Fibroblast of the conjunctiva (primary cell): ENCODE measurements at places on chromosomes 2 and 18.

GRCh38 chr2:120547662-120548061 lies 188.0 kb upstream of the GLI2 start:
- DNase-seq: no peak

GRCh38 chr2:36596397-36596796 lies 1.6 kb downstream of the FEZ2 start:
- no peak for DNase-seq

GRCh38 chr2:15155959-15156574 lies 405.1 kb downstream of the NBAS start:
- no peak for DNase-seq

DNA sequence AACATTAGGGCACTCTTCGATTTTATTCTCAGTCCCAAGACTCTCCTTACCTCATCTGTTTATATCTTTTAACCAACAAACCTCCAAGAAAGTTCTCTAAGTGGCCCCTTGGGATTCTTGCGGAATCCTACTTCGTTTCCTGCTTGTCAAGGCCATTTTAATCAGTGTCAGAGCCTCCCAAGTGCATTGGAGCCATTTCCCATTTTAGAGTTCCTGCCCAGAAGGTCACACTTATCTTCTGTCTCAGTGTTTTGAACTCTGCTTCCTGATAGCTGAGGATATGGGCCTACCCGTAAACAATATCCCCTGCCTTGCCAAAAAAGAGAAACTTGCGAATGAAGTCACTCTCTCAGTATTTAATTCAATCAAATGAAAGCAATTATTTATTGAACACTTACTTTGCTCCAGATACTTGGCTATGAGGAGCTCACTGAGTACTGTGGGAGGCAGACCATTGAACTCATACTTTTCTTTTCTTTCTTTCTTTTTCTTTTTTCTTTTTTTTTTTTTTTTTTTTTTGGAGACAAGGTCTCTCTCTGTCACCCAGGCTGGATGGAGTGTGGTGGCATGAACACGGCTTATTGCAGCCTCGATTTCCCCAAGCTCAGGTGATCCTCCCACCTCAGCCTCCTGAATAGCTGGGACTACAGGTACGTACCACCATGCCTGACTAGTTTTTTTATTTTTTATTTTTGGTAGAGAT lies 5.7 kb upstream of the NOSTRIN start:
- no peak for DNase-seq

DNA sequence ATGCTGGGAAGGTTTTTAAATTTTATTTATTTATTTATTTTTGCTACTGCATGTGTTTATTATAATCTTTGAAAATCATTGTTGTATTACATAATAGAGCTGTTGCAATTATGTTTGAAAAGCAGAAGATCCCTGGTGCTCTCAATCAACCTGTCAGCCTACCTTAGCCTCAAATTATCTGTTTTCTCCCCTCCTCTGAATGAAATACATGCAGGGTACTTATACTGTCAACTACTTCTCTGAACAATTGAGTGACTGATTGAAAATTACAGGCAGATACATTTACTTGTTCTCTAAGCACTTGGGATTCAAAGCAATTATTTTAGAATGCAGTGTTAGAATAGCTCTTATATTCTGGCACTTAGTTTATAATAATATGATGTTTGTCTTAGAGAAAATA lies 8.1 kb downstream of the KYNU start:
- DNase-seq: no peak

GRCh38 chr2:98821629-98822135 lies 90.8 kb upstream of the MGAT4A start:
- no peak for DNase-seq

DNA sequence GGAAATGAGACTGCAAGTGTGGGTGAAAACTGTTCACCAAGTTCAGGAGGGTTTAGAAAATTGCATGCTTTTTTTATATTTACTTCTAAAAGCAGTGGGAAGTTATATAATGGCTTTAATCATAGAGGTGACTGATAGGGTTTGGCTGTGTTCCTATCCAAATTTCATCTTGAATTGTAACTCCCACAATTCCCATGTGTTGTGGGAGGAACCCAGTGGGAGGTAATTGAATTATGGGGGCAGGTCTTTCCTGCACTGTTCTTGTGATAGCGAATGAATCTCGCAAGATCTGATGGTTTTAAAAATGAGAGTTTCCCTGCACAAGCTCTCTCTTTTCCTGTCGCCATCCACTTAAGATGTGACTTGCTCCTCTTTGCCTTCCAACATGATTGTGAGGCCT lies 35.7 kb upstream of the NTSR2 start:
- no peak for DNase-seq

DNA sequence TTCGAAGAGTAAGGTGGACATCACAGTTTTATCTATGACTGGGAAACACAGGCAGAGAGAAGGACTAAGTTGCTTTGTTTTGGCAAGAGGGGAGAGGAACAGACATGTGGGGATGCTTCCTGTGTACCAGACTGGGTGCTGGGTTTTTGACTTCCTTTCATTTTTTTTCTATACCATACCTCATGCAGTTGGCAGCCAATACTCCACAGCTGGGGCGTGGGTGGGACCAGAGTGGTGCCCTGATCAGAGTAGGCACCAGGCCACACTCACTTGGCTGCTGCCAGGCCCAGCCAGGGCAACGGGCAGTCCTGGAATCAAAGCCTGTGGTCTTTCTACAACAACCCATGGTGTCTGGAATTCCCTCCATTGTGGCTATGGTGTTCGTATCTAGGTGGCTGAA lies 45.2 kb downstream of the SH3RF3 start:
- no peak for DNase-seq

- DNase-seq: no peak
Observed at GRCh38 chr2:181395851-181396250, 61.3 kb upstream of the ITGA4 start.

GRCh38 chr2:178819147-178819875 lies 12.1 kb upstream of the TTN start:
- no peak for DNase-seq

GRCh38 chr2:33619028-33619427 lies 19.9 kb upstream of the FAM98A start:
- DNase-seq: no peak

GRCh38 chr18:13231151-13231550 lies 12.6 kb downstream of the LDLRAD4 start:
- no peak for DNase-seq

GRCh38 chr2:233386382-233387041 lies 32.2 kb downstream of the DGKD start:
- DNase-seq: peak; percentile 49

DNA sequence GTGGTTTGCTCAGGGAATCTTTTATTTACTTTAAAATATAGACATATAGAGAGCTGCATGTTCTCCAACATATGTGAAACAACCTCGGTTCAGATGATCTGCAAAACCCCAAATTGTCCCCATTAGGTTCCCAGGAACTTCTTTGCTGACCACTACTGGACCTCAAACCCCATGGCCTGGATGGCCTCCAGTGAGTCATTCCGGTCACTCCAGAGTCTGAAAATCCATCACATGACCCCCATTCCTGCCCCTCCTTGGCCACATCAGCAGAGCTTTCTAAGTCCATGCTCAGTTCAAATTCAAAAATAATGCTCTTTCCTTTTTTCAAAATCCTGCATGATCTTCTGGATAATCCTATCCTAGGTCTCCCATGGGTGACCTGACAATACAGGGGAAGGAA lies 271.0 kb downstream of the TNS1 start:
- DNase-seq: no peak

DNA sequence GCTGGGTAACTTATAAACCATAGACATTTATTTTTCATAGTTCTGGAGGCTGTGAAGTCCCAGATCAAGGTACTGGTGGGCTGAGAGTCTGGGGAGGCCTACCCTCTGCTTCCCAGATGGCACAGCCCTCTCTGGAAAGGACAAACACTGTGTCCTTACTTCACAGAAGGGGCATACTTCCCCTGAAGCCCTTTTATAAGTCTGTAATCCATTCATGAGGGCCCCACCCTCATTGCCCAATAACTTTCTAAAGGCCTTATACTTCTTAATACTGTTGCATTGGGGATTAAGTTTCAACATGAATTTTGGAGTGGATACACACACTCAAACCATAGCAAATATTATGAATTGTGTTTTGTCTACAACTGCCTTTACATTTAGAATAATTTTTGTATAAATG lies 36.0 kb downstream of the ATIC start:
- no peak for DNase-seq

- no peak for DNase-seq
Observed at GRCh38 chr18:9787712-9788111, 79.6 kb downstream of the RAB31 start.

- no peak for DNase-seq
Observed at GRCh38 chr2:201242571-201243277, 17.6 kb upstream of the CASP8 start.

- DNase-seq: no peak
Observed at GRCh38 chr2:8543060-8543382, 138.8 kb upstream of the ID2 start.
